ENCODE measurements at places on chromosomes 2 and 18.

- no peak for DNase-seq
Observed at GRCh38 chr2:18752022-18752493, 162.7 kb upstream of the NT5C1B start.

- peak; percentile 57 for DNase-seq
Observed at GRCh38 chr2:205696331-205696926, 14.1 kb downstream of the NRP2 start.

- no peak for DNase-seq
Observed at GRCh38 chr2:219547621-219548020, 3.8 kb downstream of the TMEM198 start.

DNA sequence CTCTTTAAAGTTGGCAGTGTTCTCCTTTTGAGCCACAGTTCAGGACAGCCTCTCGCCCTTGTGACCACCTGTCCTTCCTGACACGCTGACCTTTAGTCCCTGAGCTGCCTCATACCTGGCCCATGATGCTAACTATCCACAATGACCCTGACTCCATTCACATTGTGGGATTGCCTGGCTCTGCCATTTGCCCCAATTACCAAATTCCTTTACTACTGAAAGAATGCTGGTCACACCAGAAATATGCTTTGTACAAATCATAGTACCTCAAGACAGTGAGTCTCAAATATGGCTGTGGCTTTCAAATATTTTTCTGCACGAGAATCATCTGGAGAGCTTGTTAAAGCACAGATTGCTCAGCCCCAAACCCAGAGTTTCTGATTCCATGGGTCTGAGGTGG, 54.2 kb downstream of the LTBP1 start:
- no peak for DNase-seq

DNA sequence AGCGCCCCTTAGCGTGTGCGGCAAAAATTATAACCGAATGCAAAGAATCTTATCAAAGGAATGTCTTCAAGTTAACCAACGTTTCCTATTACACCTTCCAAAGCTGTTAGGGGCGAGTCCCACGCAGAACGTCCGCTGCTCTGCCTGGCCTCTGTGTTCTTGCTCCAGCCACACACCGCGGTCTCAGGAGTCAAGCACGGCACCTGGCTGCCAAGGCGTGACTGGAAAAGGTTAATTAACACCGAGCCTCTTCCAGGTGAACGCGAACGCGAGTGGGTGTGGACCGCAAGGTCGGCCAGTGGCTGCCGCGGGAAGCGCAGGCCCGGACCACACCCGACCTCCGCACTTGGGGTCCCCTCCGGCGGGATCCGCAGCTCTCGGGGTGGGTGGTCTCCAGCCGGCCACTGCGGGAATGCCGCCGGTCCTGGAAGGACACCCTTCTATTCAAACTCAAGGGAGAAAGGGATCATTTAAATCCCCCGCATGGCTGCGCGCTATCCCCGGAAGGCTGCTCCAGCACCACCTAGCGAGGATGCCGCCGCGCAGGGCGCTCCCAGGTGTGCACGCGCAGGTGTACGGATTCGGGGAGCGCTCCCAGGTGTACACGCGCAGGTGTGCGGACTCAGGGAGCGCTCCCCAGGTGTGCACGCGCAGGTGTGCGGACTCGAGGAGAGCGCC, 830 bp downstream of the CYB5A start:
- DNase-seq = peak; percentile 71

GRCh38 chr18:10558243-10558966, 32.6 kb downstream of the NAPG start:
- no peak for DNase-seq

- DNase-seq = peak; percentile 40
Observed at GRCh38 chr2:27024812-27025211, 8.0 kb upstream of the TMEM214 start.

- no peak for DNase-seq
Observed at GRCh38 chr18:47484068-47484467, 232.6 kb upstream of the SKOR2 start.

DNA sequence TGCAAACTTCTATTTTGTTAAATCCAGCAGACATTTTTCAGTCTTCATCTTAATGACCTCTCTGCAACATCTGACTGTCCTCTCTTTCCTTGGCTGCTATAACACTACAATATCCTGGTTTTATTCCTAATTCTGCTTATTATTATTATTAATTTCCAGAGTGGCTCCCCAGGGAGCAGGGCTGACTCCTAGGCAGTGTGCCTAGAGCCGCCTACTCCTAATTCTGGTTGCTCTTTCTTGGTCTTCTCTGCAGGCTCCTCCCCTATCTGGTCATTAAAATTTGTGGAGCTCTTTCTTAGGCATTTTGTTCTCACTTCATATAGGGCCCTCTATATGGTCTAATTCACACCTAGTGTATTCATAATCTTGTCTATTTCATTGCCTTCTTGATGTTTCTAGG, 10.8 kb downstream of the LOXL3 start:
- no peak for DNase-seq

GRCh38 chr2:236862961-236863728, 222.5 kb upstream of the COPS8 start:
- DNase-seq = no peak

DNA sequence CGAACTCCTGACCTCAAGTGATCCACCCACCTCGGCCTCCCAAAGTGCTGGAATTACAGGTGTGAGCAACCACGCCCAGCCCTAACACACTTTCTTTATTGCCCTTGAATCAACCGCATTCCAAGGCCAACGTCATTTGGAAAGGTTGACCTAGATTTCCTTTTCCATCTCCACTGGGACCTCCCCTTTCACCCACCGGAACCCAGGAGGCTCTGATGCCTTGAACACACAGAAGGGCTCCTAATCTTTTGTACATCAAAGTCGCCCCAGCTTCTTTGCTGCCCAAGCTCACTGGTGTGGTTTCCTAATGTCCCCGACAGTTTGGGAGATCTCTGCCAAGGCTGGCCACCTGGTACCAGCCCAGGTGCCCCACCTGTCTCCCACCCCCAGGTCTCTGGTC, 46.2 kb upstream of the CAB39 start:
- DNase-seq = no peak

DNA sequence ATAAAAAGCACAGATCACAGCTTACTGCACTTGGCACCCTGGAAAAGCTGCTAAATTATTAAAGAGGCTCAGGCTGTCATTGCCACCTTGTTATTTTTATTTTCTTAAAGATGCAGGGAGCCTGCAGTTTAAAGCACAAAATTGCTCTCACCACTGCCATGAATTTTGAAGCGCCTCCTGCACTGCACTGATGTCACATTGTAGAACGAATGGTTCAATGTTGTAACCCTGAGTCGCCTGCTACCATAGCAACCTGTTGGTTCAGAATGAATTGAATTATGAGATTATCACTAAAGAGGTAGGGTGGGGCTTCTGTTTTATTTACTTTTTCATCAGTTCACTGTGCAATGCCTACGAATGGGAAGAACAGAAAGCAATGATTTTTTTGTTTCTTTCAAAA, 16.5 kb downstream of the SCG2 start:
- no peak for DNase-seq

- DNase-seq = no peak
Observed at GRCh38 chr2:42935692-42936671, 143.6 kb upstream of the HAAO start.

- no peak for DNase-seq
Observed at GRCh38 chr18:63465059-63465458, 11.7 kb upstream of the SERPINB5 start.

DNA sequence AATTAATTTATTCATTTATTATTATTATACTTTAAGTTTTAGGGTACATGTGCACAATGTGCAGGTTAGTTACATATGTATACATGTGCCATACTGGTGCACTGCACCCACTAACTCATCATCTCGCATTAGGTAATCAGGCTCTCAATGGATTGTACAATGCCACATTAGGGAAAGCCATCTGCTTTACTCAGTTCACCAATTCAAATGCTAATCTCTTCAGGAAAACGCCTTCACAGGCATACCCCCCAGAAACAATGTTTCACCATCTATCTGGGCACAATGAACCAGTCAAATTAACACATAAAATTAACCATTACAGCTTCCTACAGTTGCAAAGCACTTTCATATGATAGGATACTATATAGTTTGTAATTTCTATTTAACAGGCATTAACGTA, 84.8 kb upstream of the DNAJC10 start:
- DNase-seq = peak; percentile 42

GRCh38 chr2:239835056-239835455, 190.1 kb downstream of the NDUFA10 start:
- no peak for DNase-seq

GRCh38 chr2:213122725-213123124, 28.7 kb downstream of the IKZF2 start:
- no peak for DNase-seq

- no peak for DNase-seq
Observed at GRCh38 chr2:216679658-216680024, 15.7 kb downstream of the IGFBP5 start.

DNA sequence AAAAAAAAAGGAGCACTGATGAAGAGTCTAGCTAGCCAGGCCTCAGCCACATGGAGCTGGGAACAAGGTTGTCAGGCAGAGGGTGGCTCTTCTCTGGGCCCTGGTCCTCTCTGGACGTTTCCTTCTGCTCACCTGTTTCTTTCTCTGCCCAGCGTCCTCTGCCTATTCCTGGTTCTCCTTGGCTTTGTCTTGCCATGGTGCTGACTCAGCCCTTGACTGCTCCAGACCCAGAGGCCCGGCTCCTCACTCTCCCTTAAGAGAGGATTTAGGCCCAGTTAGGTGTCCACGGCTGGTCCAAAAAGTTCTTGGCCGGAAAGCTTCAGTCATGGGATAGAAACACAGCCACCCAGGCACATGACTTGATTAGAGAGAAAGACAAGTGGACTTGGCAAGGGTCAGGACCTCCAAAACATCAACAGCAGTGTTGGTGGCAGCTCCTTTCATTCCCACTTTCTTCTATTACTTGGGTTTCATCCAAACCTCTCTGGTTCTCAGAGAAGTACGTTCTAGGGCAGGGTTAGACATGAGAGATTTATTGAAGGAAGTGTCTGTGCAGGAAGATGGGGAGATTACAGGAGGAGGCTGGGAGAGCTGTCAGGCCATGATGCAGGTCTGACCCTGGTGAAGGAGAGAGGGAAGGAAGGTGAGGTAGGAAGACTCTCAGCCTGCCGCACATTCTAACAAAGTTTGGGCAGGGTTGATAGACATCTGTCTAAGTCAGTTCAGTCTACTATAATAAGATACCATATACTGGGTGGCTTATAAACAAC, 14.5 kb upstream of the ATG16L1 start:
- DNase-seq = no peak

GRCh38 chr18:53944721-53945120, 279.7 kb downstream of the MBD2 start:
- DNase-seq = peak; percentile 18

- no peak for DNase-seq
Observed at GRCh38 chr2:23901966-23902846, 24.7 kb downstream of the ATAD2B start.

DNA sequence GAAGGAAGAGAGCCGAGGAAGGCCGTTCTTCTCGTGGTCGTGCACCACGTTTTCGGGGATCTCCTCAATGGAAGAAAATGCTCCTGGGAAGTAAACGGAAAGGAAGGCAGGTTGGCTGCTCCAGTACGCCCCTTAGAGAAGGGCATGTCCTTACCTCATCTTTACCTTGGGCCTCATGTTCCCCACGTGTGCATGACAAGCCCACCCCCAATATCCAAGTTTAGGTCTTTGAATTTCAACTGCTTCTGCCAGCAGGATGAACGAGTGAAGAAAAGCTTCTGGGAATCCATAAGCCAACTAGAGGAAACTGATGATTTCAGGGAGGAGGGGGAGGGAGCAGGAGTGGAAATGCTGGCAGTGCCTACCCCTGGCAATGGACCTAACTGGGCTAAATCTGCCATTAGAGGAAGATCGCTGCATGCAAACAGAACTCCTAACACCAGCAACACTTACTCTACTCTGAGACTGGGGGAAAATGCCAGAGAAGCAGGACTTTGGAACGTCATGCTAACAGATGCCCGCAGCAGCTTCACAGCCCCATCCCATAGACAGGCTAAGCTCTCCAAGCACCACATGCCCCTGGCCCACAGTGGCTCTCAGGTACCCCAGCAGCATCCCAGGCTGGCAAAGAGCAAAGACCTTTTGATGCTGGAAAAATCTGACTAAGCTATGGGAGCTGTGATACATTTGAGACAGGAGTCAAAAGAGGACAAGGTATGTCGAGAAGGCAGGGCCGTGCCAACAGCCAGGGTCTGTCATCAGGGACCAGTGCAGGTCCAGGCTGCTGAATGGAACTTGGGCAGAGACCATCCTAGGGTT, 21.7 kb downstream of the CHST10 start:
- no peak for DNase-seq

DNA sequence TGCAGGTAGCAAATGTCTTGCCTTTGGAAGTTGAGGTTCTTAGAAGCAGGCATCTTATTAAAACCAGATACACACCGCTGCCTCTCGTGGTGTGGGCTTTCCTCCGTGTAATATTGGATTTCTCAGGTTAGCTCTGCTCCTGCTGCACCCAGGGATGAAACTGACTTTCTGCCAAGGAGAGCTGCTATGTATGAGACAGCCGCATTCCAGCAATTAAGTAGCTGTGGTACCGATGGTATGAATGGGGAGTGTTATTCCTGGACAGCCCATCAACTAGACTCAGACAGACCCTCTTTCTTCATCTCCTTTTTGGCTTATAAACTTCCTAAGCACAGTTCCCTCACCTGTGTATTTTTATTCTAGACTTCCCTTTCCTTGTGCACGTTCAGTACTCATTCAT, 6.8 kb upstream of the EHD3 start:
- DNase-seq = no peak

DNA sequence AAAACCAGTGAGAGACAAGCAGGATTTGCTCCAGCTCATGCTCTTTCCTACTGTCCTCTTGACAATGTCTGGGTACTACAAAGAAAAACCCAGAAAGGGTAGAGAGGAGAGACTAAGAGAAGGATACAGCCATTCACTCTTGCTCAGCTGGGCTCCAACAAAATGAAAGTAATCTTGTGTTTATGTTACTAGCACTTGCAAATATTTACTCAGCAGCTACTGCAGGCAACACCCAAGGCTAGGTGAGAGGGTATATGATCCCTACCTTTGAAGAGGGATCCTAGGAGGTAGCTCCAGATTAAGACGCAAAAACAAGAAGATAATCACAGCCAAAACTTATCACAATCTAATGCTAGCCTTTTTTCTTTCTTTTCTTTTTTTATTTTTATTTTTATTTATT, 329.6 kb upstream of the ACVR2A start:
- no peak for DNase-seq

DNA sequence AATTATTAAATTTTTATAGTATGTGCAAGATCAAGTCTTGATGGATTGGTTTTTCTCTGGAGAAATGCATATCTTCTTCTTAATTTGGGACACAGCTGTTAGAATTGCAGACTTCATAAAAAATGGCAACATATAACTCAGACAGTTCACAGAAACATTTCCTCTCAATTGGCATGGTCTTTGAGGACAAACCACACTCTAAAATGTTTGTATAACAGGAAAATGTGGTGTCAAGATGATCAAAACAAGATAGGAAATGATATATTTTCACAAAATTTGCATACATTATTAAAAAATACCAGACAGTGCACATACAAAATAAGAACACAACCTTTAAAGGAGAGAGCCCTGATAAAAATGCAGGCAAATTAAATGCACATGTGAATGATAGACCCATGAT, 63.9 kb downstream of the ICOS start:
- DNase-seq = no peak

Data from neural progenitor cell (in vitro differentiated cells).